Activated CD4-positive, alpha-beta T cell treated with anti-CD3 and anti-CD28 coated beads, Interleukin-2, amount 10 ng/mL, durations not matched to agents 7 days and 5 days (primary cell): ENCODE measurements at places on chromosomes 12 and 14. TPM values are rescaled to one million over a fixed set of nuclear protein-coding genes. Genes with fewer than 3 reads are reported as not detected.

The COX8C gene
- not detected for total RNA-seq

GRCh38 chr14:68794851-68795596 is 2.2 kb upstream of the ZFP36L1 start:
- DNase-seq = peak; percentile 39

- no peak for DNase-seq
Measured at GRCh38 chr14:103225476-103225875, 102.2 kb downstream of the TNFAIP2 start.

- DNase-seq = no peak
Measured at GRCh38 chr12:58703866-58704265, 216.4 kb downstream of the LRIG3 start.

- DNase-seq = no peak
Measured at GRCh38 chr12:24661657-24662096, 287.2 kb downstream of the BCAT1 start.

- no peak for DNase-seq
Measured at GRCh38 chr12:67892259-67893021, 96.8 kb upstream of the IFNG-AS1 start.

GRCh38 chr12:3427956-3428355 is 63.0 kb upstream of the PRMT8 start:
- DNase-seq = no peak

DNA sequence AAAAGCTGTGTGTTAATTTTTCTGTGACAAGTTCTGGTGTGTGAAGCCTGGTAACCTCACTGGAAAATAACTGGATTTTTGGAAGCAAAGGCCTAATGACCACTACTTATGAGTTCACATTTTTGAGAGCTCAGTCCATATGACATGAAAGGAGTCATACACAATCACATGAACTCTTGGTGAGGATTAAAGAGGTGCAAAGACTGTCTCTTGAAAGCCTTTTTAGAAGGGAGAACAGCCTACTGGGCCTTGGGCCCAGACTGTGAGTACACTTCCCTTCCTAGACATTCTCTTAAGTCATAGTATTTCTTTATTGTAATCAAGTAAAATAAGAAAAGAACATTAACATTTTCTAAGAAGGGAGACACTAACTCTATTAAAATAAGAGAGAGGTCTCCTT is 176.1 kb downstream of the BCAT1 start:
- no peak for DNase-seq

The TMED10 gene
- 213 TPM for total RNA-seq

GRCh38 chr12:123573870-123574269 is 10.5 kb upstream of the TMED2 start:
- DNase-seq = no peak

DNA sequence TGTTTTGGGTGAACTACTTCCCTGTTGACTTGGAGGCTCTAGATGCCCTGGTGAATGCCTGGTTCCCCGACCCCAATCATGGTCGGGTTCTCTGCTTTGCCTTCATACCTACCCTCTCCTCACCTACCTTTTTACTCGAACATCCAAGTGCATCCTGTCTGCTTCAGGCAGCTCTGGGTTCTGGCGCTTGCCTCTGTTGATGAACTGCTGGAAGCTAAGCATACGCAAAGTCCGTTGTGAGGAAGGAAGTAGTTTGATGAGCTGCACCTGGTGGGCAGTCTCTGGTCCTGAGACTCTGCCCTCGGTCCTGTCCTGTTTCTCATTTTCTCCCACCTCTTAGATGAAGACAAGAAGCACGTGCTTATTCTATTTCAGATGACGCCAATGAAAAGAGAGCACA is 13.6 kb downstream of the KCNH3 start:
- DNase-seq = no peak

DNA sequence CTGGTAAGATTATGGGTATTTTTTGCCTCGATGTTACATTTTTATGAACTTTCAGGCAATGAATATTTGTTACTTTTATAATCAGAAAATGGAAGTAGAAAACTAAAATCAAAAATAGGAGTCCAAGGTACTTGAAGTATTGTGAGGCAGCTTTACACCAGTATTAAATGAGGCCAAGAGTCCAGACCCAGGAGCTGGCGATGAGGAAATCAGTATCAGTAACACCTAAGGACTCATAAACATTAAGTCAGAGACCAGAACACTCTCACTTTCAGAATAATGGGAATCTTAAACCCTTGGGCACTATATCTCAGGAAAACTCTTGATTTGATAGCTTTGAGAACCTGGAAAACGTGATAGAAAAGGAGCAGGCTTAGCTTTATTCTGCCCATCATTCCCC is 208.8 kb downstream of the GXYLT1 start:
- no peak for DNase-seq

The SCN8A gene
- 0.52 TPM for total RNA-seq

- no peak for DNase-seq
Measured at GRCh38 chr14:100117633-100118395, 41.6 kb downstream of the DEGS2 start.

DNA sequence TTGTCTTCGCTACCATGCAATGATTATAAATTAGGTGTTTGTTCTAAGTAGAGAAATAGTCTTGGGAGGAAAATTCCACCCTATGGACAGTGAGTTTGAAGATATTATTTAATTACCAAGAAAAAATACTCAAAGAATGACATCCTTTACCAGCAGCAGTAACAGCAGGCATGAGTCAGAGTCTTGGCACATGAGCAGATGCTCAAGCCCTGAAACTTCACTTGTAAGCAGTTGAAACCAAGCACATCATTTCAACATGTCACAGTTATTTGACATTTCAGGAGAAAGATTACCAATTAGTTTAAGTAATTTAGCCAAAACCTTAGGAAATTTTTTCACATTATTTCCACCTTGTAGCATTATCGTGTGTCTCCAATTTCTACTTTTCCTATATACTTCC is 99.2 kb downstream of the C12orf50 start:
- DNase-seq = no peak

DNA sequence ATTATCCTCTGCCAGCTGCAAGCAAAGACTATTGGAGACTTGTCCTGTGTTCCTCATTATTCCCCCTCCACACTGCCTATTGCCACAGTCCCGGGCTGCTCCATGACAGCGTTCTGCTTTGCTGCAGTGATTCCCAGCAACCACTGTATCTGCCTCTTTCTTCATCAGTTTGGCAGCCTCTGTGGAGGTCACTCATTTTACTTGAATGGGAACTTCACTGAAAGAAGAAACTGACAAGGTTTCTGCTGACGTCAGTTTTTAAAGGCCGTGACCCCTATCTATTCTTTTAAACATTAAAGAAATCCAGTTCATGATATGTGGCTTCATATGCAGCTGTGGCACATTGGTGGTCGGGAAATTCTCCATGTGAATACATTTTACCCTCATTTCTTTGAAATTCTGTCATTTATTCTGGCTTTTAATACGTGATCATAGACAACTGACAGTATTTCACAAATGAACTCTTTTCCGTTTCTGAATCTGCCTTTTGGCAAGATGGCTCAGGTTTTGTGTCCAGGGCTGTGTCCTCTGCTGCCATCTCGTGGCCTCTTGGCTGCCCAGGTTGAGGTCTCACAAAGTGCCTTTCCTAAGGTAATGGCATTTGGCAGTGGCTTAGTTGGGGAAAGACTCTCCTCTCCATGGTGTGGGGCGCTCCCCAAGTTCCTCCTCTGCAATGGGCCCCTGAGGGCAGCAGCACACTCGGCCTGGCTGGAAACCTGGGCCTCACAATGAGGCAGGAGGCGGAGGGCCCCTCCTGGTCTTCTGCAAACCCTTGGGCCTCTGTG is 5.8 kb downstream of the TMEM253 start:
- DNase-seq = peak; percentile 81

- DNase-seq = no peak
Measured at GRCh38 chr14:24269910-24270536, 1.4 kb downstream of the RABGGTA start.

GRCh38 chr14:105204206-105204930 is 23.3 kb upstream of the NUDT14 start:
- no peak for DNase-seq

- no peak for DNase-seq
Measured at GRCh38 chr12:104315326-104316224, 12.0 kb downstream of the EID3 start.

DNA sequence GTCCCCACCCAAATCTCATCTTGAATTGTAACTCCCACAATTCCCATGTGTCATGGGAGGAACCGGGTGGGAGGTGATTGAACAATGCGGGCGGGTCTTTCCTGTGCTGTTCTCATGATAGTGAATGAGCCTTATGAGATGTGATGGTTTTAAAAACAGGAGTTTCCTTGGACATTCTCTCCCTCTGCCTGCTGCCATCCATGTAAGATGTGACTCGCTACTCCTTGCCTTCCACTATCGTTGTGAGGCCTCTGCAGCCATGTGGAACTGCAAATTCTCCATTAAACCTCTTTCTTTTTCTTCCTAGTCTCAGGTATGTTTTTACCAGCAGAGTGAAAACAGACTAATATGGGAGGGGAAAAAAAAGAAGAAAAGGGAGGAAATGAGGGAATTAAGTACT is 22.6 kb upstream of the ARHGAP5 start:
- DNase-seq = no peak

GRCh38 chr14:76086636-76087035 is 65.1 kb upstream of the GPATCH2L start:
- no peak for DNase-seq

GRCh38 chr14:97517566-97518234 is 720.5 kb downstream of the VRK1 start:
- no peak for DNase-seq

DNA sequence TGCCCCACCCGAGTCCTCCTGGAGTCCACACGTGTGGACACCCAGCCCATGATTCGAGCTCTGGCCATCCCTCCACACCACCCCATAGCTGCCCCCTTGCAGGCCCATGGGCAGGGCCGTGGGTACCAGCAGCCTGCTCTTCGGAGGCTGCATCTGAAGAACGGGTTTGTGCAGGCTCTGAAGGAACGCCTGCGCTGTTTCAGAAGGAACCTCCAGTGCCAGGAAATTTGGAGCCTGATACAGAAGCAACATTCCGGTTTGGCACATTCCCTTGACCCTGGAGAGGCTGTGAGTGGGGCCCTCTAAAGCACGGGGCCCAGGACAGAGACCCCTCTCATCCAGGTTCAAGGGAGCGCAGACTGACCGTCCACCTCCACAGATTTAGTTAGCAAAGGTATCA is 57.0 kb downstream of the ZNF664 start:
- no peak for DNase-seq

- DNase-seq = no peak
Measured at GRCh38 chr12:116382686-116383530, 105.4 kb upstream of the MED13L start.

The ADCY4 gene
- 5.3 TPM for total RNA-seq

DNA sequence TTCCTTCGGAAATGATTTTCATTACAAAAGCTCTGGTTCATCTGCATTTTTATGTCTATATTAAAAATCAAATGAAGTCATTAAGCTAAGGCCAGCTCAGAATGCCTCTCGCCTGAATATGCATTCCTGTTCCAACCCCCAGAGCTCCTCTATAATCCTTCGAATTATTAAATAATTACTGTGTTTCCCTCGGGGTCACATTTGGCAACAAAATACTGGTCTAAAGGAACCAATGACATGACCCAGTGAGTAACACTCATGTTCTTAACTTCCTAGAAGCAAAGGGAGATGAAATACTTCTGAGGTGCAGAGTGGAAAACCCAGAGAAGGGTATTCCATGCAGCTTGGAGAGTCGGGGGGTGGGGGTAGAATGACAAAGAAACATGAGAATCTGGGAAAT is 68.3 kb downstream of the FOXN3 start:
- no peak for DNase-seq

DNA sequence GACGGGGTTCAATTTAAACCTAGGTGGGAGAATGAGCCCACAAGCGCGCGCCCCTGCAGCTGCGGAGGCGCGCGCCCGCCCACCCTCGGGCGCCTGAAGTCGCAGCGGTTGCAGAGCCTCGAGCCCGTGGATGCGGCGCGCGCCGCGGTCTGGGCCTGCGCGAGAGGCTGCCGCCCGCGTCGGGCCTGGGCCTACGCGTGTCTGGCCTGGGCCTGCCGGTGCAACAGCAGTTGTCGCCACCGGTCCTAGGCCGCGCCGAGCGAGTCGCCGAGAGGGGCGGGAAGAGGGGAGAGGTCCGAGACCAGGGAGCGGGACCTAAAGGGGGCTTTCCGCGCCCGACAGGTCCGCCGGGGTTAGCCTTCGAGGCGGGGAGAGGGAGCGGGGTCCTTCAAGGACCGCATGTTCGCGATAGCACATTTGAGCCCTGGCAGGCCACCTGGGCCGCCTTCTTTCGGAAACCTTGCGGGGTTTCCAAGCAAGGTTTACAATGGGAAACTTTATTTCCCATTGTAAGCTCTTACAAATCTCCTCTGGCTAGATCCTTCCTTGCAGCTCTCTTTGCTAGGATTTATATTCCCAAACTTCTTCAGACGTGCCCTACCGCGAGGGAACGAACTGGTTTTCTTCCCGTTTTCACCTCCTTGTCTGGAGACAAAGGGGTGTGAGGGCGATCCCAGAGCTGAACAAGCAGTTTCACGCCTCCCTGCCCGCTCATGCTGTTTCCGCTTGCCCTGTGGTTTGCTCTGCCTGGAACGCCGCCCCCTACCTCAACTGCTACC is 6.8 kb downstream of the SIX6 start:
- DNase-seq = no peak

DNA sequence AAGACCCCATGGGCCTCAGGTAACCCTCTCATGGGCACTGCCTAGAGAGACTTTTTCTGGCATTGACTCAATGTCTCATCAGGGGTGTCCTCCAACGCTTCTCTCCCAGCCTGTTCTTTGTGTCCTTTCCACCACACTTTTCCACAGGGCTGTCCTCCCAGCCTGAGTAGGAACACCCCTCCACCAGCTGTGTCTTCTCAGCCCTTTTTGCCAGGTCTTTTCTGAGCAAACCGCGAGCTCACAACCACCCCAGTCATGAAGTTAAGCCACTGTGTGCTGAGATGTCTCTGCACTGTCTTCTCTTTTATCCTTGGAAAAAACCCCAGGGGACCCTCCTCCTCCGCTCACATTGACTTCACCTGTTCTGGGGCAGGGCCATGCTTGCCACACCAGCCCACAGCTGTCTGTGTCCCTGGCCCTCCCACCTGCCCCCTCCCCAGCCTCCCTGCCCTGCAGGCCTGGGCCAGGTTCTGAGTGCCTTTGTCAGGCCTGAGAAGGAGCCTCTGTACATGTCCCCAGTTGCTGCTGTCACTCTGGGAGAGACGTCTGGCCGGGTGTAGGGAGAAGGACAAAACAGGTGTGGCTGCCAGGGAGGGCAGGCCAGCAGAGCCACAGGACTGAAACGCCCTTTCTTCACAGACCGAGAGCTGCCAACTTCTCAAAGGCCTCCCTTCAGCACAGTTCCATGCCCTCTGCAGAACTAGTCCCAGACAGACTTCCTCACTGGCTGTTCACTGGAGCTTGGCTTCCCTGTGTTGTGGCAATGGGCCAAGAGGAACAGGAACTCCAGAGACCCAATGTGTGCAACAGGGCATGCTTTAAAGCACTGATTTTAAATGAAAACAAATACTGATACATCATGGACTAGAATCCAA is 50.5 kb upstream of the PNMA1 start:
- no peak for DNase-seq
